Mesothelial cell of epicardium (in vitro differentiated cells): ENCODE measurements at places on chromosomes 4 and X. TPM values are rescaled to one million over a fixed set of nuclear protein-coding genes. Genes with fewer than 3 reads are reported as not detected.

Gene MAGEC2
- not detected in 3 replicates for total RNA-seq

DNA sequence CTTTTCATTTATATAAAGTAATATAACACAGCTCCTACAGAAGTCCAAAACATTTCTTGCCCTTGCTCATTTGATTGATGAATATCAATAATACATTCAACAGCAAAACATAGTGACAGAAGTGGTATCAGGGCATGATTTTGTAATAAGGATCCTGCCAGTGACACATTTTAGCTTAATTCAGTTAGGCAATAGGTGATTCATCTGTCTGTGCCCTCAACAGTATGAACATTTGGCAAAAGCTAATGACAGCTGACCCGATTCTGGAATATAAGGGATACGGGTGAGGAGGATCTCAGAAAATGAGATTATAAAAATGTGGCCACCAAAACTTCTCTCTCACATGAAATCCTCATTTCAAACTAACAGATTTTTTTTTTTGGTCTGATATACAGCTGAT lies 294.0 kb downstream of the CAMK2D start:
- no peak for DNase-seq

GRCh38 chr4:86561256-86561655 lies 32.9 kb upstream of the PTPN13 start:
- no peak for DNase-seq

Gene CSAG1
- not detected in 3 replicates for total RNA-seq

Gene TAF7L
- 0.36 to 0.53 TPM (median 0.45 TPM) in 3 replicates for total RNA-seq

- DNase-seq: no peak
Measured at GRCh38 chr4:73189274-73189810, 69.3 kb downstream of the ANKRD17 start.

GRCh38 chr4:110247591-110247990 lies 49.2 kb upstream of the ELOVL6 start:
- no peak for DNase-seq

Gene MAMLD1
- 0.93 to 1.4 TPM (median 1.2 TPM) in 3 replicates for total RNA-seq

- no peak for DNase-seq
Measured at GRCh38 chr4:176635372-176636261, 157.1 kb downstream of the VEGFC start.

Gene SCLT1
- total RNA-seq: 19.0 to 19.3 TPM (median 19.0 TPM) in 3 replicates

Gene ATP6AP1
- total RNA-seq: 77.6 to 78.2 TPM (median 78.2 TPM) in 3 replicates

DNA sequence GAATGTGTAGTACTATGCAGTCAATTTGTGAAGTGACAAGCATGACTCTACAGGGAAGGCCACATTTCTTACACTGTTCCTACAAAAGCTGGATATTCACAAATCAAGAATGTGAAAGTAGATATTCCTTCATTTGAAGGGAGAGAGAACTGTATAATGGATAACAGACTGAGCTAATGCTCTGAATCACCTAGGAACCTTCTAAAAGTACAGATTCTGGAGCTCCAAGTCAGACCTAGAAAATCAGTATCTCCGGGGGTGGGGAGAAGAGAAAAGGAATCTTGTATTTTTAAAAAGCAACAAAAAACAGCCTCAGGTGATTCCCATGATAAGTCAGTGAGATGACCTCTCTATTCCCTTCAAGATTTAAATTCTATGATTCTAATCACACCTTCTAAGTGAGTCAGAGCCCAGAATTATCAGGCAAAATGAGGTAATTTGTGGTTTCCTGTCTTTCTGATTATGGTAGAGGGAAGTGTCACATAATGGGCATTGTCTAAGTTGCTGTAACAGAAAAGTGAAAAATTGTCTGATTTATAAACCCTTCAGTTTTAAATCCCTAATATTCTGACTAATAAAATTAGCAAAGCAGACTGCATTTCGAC lies 80.9 kb downstream of the IL21 start:
- DNase-seq: no peak

DNA sequence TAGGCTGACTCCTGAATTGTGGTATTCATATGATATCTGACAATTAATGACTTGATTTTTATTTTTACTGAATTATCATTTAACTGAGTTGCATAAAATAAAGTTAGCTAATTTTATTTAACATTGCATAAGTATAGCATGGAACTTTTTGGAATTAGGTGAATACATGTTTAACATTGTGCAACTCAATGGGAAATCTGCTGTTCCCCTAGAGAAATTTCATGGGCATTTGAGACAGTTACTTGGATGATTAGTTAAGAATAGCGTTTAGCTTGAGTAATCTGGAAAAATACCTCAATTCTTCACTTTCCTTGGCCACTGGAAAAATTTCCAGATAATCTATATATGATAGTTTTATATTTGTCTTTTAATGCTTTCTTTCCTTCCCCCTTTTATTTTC lies 42.5 kb downstream of the NPNT start:
- no peak for DNase-seq

DNA sequence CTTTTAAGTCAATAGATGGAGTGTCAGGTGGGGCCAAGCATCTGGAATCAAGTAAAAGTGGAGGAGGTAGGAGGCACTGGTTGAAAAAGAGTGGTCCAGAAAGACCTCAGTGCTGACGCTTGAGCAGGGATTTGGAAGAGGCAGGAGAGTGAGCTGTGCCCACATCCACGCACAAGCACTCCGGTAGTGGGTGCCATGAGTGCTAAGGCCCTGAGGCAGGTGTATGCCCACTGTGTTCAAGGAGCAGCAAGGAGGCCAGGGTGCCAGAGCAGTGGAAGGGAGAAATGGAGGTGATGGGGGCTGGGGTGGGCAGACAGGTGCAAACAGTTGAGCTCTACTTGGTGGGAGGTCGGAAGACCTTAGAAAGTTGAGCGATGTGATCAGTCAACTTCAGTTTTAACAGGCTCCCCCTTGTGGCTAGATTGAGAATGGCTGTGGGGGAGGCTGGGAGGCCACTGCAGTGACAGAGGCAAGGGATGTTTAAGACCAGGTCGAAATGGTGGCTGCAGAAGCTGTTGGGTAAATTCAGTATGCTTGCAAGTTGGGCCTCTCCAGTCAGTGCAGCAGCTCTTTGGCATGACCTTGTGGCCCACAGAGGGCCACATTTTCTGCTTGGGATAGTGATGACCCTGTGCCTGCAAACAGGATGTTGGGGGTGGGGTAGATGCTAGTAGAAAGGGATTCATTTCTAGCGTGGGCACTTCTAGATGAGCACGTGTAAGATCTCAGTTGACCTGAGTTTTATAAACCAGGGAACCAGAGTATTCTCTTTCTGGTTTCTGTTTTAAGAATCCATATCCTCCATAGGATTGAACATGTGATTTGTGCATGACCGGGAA lies 12.7 kb downstream of the TKTL1 start:
- peak; percentile 53 for DNase-seq

Gene MTTP
- 0.43 to 0.75 TPM in 2 of 3 replicates, not detected in the other for total RNA-seq

Gene FAM149A
- total RNA-seq: 12.2 to 16.1 TPM (median 13.6 TPM) in 3 replicates

Gene KIF4A
- total RNA-seq: 12.2 to 13.1 TPM (median 12.7 TPM) in 3 replicates

DNA sequence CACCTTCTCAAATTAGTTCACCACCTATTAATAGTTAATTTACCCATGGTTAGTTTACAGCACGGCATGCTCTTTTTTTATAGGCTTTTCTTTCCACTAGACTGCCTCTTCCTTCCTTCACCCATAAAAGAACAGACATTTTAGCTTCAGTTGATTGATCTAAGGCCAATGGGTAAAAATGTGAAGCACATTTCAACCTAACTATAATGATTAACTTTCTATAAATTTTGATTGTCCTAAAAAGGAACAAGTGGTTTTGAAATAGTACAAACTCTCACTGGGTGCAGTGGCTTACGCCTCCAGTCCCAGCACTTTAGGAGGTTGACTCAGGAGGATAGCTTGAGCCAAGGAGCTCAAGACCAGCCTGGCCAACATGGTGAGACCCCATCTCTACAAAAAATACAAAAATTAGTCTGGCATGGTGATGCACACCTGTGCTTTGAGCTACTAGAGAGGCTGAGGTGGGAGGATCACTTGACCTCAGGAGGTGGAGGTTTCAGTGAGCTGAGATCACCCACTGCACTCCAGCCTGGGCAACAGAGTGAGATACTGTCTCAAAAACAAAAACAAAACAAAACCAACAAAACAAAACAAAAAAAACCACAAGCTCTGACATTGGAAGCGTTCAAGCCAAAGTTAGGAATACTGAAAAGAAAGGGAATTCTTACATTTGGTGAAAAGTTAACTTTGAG lies 89.9 kb upstream of the FAT1 start:
- no peak for DNase-seq

- DNase-seq: no peak
Measured at GRCh38 chr4:55107054-55107453, 18.3 kb downstream of the KDR start.

GRCh38 chrX:85115252-85115651 lies 111.6 kb downstream of the APOOL start:
- DNase-seq: no peak

GRCh38 chrX:151859481-151859880 lies 53.2 kb upstream of the MAGEA4 start:
- DNase-seq: no peak

DNA sequence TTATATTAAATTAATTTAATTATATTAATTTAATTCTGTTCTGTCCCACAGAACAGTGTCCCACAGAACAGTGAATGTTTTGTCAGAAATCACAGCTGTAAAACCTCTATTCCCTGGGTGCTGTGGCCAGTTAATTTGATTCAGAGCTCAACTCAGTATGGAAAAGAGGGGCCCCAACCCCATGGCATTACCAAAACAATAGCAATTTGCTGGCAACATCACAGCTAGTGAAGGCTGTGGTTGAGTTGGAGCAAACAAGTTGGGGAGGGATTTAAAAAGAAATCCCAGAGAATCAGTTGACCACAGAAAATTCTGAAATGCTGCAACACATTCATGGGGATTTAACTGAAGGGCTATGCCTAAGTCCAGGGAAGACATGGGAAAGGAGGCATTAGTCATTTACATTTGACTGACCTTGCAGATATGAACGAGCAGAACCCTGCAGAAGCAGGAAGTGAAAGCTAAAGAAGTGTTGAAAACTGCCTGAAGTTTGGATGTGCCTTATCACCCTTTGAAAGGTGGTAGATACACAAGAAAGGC lies 30.1 kb downstream of the PDHA2 start:
- no peak for DNase-seq

Gene ENPEP
- total RNA-seq: 11.9 to 15.3 TPM (median 13.4 TPM) in 3 replicates

Gene UGT2B11
- total RNA-seq: not detected in 3 replicates

GRCh38 chrX:16665089-16665488 lies 15.1 kb downstream of the S100G start:
- no peak for DNase-seq

DNA sequence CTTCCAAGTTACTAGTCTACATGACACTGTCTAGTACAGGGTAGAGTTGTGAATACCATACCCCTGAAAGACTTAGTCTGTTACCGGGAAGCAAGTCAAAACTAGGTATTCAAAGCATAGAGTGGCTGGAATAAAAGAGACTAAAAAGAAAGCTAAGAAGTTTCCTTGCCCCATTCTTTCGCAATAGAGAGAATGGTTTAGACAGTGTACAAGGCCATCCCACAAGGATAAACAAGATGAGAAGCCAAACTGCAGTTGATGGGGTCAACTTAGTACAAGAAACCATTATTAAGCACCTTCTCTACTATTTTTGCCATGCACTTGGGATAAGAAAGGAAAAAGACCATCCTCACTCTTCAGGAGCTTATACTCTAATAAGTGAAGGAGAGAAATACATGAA lies 30.3 kb downstream of the AMMECR1 start:
- DNase-seq: no peak
